ENCODE measurements at places on chromosomes 5 and 9.

DNA sequence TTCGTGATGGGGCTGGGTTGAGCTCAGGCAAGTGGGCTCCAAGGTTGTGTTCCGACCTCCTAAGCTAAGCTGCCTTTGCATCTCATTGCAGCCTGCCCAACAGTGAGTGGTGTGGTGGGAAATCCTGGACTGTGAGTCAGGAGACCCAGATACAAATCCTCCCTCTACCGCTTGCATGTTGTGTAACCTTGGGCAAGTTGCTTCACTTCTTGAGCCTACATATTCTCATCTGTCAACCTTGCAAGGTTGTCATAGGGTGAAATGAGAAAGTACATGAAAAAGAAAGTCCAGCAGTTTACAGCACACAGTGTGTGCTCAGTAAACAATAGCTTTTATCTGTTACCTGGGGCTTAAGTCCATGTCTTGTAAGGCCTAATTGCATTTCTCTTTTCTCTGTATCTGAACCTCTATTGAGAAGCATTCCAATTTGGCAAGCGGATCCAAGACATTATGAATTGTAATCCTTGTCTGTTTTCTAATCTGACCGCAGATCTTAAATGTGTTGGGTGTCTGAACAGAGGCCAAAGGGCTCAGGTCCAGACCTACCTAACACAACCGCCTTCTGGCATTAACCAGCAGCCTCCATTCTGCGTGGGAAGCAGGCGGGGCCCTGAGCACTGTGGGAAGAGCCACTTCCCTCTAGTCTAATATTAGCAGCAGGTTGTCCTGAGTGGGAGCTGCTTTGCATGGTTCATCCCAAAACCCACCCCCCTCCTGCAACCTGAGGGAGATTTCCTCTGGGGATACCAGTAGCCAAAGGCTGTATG is 1.8 kb upstream of the GALNT12 start:
- DNase-seq: no peak

- DNase-seq: no peak
Measured at GRCh38 chr9:133127340-133127981, 6.4 kb upstream of the RALGDS start.

DNA sequence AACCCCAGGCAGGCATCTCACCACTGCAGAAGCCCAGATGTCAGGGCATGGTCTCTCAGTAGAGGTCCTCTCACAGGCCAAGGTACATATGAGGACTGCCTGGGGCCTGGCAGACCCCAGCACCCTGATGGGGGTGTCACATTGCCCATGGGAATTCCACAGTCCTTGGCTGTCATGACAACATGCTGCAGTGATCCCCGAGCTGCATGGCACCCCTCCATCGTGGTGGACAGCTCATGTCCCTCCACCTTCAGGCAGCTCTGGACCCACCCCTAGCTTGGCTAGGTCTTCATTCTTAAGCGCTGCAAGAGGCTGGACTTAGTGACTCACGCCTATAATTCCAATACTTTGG is 74.1 kb upstream of the LRRTM2 start:
- DNase-seq: no peak

- DNase-seq: no peak
Measured at GRCh38 chr5:57711471-57711870, 228.9 kb upstream of the ACTBL2 start.

- DNase-seq: no peak
Measured at GRCh38 chr5:117299936-117300328, 725.3 kb upstream of the SEMA6A start.

GRCh38 chr5:15785531-15785981 is 285.6 kb downstream of the FBXL7 start:
- no peak for DNase-seq

GRCh38 chr5:139985290-139985689 is 57.8 kb downstream of the NRG2 start:
- no peak for DNase-seq

DNA sequence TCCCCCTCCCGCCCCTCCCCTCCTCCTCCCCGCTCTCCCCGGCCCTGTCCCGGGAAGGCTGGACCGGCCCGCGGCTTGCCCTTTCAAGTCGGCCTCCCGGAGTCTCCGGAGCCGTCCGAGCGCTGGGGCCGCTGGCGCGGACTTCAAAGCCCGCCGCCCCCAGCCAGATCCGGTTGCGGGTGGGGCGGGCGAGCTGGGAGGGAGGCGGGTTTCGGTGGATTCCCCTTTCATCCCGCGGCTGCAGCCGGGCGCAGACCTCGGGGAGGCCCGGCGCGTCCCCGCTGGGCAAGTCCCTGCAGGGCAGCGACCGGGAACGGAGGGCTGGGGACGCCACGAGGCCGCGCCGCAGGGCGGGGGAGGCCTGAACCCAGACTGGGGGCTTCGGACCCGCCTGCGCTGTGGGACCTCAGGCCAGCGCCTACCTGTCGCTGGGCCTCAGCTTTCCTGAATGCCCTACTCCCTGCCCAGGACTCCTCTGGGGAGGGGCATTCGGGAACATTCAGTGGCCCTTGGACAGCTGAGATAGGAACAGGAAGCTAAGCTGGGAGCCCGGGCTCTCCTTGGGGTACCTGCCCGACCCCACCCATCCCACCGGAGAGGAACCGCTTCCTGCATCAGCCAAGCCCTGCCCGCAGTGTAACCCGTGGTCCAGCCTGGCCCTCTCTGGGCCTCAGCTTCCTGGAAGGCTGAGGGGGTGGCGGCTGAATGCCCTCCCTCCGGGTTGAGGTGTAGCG is 23.4 kb downstream of the C9orf50 start:
- no peak for DNase-seq

GRCh38 chr9:133274236-133275104 is 531 bp downstream of the ABO start:
- no peak for DNase-seq

- DNase-seq: no peak
Measured at GRCh38 chr9:13383855-13384254, 104.4 kb upstream of the MPDZ start.

GRCh38 chr9:91560301-91560700 is 136.7 kb upstream of the NFIL3 start:
- DNase-seq: no peak

DNA sequence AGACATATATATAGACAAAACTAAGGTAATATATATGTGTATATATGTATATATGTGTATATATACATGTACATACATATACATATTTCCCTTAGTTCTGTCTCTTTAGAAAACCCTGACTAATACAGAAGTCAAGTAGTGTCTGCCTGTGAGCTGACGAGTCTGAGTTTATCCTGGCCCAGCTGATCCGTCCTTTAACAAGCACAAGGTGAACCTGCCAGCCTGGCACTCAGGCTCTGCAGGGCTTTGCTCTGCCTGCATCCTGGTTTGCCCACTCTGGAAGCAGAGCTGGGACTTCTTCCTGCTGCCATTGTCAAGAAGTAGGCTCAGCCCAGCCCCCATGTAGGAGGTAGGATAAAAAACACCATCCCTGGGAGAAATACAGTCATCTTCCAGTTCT is 388.0 kb downstream of the ICE1 start:
- no peak for DNase-seq

DNA sequence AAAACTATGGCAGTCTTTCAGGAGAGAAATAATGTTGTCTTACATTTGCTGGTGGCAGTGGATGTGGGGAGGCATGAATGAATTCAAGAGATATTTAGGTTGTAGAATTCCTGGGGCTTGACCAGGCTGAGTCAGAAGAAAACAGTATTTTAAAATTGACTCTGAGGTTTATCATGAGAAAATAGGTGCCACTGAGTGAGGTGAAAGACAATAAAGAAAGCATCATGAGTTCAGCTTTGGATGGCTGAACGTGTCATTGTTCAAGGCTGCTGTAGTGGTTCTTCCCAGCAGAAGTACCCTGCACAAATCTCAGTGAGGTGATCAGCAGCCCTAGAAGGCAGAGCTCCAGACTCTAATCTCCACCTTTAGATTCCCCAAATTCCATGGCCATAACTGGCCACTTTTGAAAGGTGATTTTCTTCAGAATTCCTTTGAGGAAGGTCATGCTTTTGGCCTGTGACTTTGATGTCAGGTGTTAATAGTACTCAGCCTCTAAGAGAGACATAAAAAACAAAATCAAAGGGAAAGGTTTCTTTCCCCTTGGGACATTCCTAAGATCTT is 395.4 kb downstream of the NTRK2 start:
- DNase-seq: no peak

GRCh38 chr9:107749787-107750444 is 260.3 kb upstream of the KLF4 start:
- DNase-seq: no peak

DNA sequence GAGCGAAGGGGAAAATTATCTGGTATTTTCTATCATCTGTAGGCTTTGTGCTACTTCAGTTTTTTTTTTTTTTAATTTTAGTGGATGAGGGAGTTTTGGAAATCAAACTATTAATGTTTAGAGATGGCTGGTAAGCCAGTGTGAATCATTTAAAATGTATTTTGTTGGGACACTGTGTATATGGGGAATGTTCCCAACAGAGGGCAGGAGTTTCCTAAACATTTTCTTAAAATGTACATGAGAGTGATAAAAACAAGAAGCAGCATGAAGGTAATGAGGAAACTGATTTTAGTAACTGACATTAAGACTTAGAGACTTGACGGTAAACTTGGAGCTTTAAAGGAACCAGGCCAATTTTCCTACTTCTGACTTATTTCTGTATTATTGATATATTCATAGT is 68.2 kb upstream of the ITGA2 start:
- no peak for DNase-seq

DNA sequence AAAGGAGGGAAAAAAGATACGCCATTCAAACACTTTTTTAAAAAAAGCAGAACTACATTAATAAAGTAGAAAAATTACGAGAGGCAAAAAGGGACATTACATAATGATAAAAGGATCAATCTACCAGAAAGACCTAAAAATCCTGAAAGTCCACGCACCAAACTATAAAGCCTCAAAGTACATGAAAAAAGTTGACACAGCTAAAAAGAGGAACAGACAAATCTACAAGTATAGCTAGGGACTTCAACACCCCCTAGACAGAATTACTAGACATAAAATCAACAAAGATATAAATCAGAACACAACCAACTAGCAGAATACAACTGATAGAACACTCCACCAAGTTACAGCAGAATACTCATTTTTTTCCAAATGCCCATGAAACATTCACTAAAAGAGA is 11.1 kb downstream of the CAMSAP1 start:
- DNase-seq: no peak

DNA sequence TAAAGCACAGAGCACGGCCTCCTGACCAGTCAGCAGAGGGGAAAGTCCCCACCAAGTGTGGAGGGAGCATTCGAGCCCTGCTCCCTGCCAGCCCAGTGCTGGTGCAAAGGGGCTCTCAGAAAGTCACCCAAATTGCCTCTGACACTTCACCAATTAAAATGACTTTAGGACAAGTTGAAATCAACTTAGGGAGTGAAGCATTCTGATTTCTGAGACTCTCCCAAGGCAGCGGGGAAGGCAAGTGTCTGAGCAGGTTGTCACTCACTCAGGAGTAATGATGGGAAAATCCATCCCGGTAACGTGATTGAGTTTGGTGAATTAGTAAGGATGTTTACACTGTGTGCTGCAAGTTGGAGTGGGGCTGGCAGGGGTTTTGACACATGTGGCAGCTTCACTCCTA is 73.7 kb downstream of the PCDH1 start:
- DNase-seq: no peak

DNA sequence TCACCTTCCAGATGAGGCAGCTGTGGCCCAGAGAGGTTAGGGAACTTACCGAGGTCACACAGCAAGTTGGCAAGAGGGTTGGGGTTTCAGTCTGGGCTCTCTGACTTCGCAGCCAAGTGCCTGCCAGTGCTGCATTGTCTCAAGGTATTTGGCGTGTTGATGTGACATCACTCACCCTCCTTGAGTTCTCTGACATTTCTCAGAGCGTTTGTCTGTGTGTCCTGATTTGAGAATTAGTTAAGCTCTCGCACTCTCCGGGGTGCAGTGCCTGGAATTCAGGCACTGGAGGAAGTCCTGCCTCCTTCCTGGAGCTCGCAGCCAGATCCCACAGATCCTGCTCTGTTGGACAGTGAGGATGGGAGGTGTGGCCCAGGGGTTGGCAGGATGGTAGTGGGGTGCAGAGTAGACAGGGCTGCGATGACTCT is 25.7 kb downstream of the WWC1 start:
- no peak for DNase-seq

DNA sequence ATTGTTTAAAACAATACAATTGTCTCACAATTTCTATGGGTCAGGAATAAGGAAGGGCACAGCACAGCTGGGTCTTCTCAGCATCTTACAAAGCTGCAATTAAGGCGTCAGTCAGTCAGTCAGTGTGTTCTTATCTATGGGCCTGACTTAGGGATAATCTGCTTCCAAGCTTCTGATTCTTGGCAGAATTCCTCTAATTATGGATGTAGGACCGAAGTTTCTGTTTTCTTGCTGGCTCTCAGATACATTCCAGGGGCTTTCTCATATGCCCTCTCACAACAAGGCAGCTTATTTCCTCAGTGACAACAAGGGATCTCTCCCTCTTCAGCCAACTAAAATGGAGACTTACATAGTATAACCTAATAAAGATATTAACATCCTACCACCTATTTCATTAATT is 1925.3 kb upstream of the ACO1 start:
- no peak for DNase-seq

DNA sequence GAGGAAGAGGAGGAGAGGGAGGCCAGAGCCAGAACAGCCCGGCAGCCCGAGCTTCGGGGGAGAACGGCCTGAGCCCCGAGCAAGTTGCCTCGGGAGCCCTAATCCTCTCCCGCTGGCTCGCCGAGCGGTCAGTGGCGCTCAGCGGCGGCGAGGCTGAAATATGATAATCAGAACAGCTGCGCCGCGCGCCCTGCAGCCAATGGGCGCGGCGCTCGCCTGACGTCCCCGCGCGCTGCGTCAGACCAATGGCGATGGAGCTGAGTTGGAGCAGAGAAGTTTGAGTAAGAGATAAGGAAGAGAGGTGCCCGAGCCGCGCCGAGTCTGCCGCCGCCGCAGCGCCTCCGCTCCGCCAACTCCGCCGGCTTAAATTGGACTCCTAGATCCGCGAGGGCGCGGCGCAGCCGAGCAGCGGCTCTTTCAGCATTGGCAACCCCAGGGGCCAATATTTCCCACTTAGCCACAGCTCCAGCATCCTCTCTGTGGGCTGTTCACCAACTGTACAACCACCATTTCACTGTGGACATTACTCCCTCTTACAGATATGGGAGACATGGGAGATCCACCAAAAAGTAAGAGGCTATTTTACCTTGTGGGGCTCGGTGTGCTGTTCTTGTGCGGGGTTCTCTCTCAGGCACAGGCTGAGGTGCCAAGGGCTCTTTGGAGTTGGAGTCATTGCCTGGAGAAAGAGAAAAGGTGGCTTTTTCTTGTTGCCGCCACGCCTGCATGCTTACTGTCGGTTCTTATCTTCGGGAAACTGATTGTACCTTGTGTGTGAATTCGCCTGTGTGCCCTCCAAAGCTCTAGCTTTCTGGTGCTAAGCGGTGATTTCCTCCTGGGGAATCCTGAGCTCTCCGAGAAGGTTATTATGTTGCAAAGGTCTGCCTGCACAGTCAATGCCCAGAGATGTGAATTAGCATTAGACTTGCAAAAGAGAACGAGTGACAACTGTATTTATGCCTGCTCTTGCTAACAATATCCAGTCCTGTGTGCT is at the start of gene ISL1:
Gene ISL1, plus strand, starts transcription at position 318 of the 991 bp plus-strand sequence. Its CDS starts 224 bp downstream, at position 542.
- no peak for DNase-seq

GRCh38 chr5:167576897-167577296 is 714.5 kb upstream of the WWC1 start:
- no peak for DNase-seq

Measured in stimulated activated CD8-positive, alpha-beta memory T cell treated with anti-CD3 and anti-CD28 coated beads, Interleukin-4, amount 100 ng/mL, for 4 hours (primary cell).